ENCODE measurements at places on chromosomes 6 and 20. TPM values are rescaled to one million over a fixed set of nuclear protein-coding genes. Genes with fewer than 3 reads are reported as not detected.
A peak's percentile ranks its signal among the peaks of the same experiment; 100 is the strongest.

The TRIM15 gene
- total RNA-seq: not detected

The SMPD2 gene
- total RNA-seq: 5.3 TPM

The ANKRD6 gene
- 4.0 TPM for total RNA-seq

The MOG gene
- not detected for total RNA-seq

GRCh38 chr6:148805777-148806176 lies 58.9 kb downstream of the UST start:
- no peak for DNase-seq

DNA sequence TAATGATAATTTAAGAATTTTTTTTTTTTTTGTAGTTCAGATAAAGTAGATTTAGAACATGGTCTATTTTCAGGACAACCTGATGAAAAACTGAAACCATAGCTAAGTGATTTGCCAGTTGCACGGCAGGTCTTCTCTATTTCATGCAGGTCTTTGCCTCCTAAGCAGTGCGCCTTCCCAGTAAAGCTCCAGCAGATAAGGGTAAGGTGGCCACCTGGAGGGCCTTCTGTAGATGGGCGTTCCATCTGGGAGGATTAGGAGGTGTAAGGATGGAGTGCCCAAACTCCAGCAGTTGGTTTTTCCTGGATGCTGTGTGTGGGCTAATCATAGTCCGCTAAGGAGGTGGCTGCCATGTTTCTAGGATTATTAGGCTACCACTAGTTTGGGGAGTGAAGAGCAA lies 107.1 kb downstream of the ARID1B start:
- DNase-seq: no peak

DNA sequence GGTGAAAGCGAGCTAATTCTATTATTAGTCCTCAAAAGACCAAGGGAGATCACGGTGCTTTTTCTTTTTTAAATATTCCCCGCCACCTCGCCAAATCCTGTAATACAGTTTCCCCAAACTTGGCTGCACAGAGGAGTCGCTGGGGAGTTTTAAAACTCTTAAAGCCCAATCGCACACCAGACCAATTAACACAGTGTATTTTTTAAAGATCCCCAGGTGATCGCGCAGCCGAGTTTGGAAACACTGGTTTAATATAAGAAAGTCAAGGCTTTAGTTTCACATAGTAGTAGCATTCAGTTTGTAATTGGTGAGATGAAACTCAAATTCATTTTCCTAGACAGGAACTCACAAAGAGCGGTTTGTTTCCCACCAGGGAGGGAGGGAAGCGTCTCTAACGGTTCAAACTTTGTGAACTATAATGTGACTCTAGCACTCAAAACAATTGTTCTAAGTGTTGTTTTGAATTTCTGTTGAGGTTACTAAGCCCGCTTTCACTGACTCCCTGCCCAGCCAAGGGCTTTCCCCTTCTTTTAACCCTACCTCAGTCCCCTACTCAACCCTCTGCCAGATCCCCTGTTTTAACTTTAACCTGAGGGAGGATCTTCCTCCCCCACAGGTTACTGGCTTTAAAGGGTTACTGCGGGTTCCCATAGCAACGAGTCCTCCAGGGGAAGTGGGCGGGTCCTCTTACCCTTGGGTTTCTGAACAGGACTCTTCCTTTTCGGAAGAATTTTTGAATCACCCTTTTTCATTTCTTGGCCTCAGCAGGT lies 25.7 kb upstream of the BTBD3 start:
- peak; percentile 78 for DNase-seq

- peak; percentile 30 for DNase-seq
Measured at GRCh38 chr6:144349690-144350527, 64.8 kb downstream of the UTRN start.

DNA sequence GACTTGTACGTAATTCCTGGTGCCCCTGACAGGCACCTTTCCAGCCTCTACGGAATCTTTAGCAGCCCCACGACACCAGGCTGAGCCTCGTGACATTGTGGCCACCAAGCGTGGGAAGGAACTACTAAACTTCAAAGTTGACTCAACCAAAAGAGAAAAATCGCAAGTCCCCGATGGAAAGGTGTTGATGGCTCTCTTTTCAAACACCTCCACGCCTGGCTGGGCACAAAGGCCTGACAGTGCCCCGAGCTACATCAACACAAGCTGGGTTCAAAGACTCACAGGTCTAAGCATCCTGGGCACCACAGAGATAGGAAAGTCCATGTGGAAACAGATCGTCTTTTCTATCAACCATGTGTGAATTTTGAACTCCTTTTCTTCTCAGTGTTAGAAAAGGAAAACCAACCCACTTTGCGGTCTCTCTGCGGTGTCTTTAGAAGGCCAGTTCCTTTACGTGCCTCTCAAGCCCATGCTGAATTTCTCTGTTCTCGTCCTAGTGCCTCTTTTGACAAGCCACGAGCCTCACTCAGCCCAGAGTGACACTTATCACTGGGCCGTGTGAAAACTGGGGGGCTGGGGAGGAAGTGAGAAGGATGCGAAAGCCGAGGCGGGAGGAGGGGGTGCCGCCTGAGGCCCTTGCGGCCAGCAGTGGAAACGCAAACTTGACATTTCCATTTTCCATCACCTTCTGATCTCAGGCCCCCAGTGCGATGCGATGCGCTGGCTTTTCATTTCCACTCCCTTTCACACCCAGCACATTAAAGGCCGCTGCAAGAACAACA lies 59.4 kb downstream of the GFOD1 start:
- no peak for DNase-seq

GRCh38 chr6:91447530-91448254 lies 860.8 kb upstream of the MAP3K7 start:
- DNase-seq: no peak

- no peak for DNase-seq
Measured at GRCh38 chr6:34877869-34878485, 9.9 kb downstream of the TAF11 start.

- no peak for DNase-seq
Measured at GRCh38 chr20:33552519-33552918, 62.6 kb downstream of the CBFA2T2 start.

GRCh38 chr6:44618371-44618770 lies 230.9 kb downstream of the CDC5L start:
- no peak for DNase-seq

- no peak for DNase-seq
Measured at GRCh38 chr6:27174958-27175357, 72.5 kb upstream of the PRSS16 start.

DNA sequence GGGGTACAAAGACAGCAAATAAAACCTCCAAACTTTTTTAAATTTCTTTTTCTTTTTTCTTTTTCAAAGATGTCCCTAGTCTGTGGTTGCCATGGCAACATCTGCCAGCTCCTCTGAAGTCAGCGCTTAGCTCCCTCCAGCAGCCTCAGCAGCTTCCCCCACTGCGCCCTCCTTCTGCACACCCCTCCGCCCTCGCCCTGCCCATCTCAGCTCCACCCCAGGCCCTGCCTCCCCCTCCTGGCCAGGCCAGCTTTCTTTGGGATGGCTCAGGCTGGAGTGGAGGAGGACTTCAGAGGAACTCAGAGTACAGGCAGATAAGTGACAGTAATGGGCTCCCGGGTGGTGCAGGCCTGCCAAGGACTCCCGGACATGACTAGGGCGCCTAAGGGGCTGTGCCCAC lies 104.6 kb downstream of the LRFN2 start:
- DNase-seq: no peak

Data from myocyte (in vitro differentiated cells).